ENCODE measurements at places on chromosomes 16 and 17.

DNA sequence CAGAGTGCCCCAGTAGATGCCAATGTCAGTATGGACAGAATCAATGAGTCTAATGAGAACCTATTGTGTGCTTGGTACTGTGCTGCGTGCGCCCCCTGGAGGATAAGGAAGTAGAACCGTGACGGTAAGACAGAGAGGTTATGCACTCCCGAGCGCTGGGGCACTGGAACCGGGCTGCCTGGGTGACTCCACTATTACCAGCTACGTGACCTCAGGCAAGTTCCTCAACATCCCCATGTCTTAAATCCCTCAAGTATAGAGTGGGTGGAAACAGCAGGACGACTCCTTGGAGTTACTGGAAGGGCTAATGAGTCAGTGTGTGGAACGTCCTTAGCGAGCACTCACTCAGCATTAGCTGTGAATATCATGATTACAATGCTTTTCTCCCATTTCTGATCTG lies 16.2 kb downstream of the CHST4 start:
- DNase-seq, result no peak

DNA sequence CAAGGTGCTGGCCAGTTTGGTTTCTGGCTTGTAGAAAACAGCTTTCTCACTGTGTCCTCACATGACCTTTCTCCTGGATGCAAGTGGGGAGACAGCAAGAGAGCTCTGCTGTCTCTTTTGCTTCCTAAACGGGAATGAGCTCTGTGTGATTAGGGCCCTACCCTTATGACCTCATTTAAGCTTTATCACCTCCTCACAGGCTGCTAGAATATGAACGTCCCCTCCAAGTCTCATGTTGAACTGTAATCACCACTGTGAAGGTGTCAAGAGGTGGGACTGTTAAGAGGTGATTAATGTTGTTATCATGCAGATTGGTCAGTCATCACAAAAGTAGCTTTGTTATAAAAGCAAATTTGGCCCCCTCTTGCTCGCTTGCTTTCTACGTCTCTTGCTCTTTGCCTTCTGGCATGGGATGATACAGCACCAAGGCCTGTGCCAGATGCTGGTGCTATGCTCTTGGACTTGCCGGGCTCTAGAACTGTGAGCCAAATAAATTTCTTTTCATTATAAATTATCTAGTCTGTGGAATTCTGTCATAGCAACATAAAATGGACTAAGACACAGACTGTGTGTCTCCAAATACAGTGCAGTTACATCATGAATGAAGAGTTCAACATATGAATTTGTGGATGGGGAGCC lies 14.8 kb upstream of the POLR3E start:
- DNase-seq, result no peak

- no peak for DNase-seq
Measured at GRCh38 chr16:28839899-28840298, 6.2 kb downstream of the TUFM start.

GRCh38 chr17:66373944-66374817 lies 71.8 kb downstream of the PRKCA start:
- peak; percentile 69 for DNase-seq

GRCh38 chr16:68707340-68708152 lies 29.5 kb upstream of the CDH1 start:
- DNase-seq, result peak; percentile 9

GRCh38 chr16:85274924-85275323 lies 162.7 kb upstream of the CIBAR2 start:
- DNase-seq, result no peak

DNA sequence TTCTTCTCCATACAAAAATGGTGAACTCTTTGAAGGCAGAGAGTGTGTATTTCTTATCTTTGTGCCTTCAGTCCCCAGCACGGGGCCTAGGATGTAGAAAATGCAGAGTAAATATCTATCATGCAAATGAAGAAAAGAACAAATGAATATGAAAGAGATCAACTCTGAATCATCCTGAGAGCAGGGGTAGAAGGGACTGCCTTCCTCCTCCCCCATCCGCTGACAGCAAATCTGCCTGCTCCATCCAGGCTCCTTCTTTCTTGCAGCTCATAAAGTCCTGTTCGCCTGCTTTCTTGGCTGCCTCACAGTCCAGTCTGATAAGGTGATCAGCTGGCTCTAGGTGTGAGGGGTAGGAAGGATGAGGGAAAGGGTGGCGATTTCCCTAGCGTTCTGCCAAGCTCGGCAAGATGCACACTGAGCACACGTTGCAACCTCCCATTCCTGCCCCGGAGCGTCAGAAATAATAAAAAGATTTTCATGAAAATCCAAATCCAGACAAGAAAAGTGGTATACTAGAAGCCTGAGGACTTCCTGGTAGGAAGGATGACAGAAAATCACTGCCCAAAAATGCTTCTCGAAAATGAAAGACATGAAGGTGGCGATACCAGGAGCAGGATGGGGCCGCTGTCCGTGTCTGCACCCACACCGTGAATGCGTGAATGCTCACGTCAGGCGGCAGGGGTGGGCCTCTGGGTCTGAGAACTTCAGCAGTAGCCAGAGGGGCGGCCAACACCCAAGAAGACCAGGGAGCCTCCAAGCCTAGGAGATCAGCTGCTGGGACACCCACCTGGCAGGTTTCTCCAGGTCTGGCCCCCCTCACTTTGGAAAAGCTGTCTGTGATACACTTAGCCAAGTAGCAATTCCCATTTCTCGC lies 67.1 kb downstream of the VPS53 start:
- DNase-seq, result no peak

DNA sequence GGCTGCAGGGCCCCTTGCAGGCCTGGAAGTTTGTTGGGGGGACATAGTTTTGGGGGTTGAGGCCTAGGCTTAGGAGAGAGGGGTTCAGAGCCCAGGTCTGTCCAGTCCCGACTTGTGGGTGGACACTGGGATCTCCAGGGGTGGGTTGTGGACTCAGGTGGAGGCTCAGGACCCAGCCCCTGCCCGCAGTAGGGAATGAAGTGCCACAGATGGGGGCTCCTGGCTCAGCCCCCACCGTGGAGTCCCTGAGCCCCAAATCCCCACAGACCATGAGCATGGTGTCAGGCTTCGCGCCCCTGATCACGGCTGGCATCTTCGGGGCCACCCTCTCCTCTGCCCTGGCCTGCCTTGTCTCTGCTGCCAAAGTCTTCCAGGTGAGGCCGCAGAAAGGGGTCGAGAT lies 14.3 kb downstream of the SLC12A3 start:
- DNase-seq, result no peak

DNA sequence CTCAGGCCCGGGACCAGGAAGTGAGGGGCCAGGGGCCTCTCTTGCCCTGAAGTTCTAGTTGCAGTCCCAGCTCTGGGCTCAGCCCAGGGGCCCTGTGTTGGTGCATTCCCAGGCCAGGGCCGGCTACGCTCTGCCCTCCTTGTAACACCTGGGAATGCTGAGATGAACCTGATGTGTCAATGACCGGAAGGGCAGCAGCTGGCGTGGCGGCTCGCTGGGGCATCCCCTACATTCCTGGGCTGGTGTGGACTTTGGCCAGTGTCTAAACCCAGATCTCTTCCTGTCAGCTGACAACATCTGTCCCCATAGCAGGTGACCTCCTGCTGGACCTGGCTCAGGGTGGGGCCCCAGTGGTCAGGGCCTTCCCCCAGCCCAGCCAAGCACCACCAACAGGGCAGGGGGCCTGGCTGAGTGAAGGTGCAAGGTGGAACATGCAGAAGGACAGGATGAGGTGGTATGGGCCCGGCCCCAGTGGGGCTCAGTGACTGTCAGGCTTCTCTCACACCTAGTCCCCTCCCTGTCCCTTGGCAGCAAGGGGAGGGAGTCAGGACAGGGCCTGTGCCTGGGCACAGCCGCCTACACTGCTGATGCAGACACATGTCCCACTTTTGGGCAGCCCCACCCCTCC lies 15.9 kb downstream of the FAM83G start:
- no peak for DNase-seq

- no peak for DNase-seq
Measured at GRCh38 chr17:31856750-31857149, 2.3 kb downstream of the COPRS start.

DNA sequence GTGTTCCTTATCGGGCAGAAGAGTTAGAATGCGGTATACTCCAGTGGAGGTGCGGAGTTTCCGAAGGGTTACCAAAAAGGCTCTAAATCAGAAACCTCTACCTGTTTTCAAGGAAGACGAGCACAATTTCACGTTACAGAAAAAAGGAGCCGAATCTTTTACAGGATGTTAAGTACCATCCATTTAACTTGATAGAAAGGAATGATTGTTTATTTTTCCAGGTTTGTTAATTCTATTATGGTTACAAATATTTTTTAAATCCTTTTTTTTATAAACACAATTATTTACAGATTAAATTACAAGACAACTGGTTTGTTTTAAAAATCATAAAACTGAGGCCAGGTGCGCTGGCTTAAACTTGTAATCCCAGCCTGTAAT lies 18.2 kb downstream of the ZNF213 start:
- DNase-seq, result no peak

- DNase-seq, result no peak
Measured at GRCh38 chr17:4195306-4195705, 52.3 kb downstream of the CYB5D2 start.

DNA sequence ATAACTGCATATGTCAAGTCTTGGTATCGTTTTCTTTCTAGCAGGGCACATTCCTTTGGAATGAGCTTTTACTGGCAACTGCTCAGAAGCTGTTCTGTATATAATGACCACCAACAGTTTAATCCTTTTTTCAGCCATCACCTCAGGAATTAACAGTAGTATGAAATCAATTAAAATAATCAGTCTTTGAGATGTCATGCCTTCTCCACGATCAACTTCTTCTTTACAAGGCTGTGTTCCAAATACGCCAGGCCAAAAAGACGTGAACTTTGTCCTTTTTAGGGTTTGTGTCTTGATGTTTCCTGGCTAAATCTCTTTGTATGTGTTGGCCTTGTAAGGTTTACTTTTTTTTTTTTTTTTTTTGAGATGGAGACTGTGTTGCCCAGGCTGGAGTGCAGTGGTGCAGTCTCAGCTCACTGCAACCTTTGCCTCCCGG lies 54.9 kb downstream of the ABCC1 start:
- no peak for DNase-seq

DNA sequence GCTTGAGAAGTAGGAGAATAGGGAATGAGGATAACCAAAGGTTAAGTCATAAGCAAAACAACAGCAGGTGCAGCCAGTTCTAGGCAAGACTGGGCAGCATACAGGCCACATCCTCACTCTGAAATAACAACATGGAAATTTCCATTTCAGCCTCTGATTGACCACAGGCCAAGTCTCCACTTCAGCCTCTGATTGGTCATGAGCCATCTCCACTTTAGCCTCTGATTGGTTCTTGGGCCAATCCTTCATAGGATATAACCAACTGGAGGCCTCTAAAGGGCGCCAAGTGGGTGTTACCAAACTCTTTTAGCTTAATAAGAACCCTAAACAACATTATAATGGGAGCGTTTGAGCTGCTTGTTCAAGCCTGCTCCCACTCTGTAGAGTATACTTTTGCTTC lies 512.0 kb downstream of the NPIPA7 start:
- no peak for DNase-seq

GRCh38 chr17:78862073-78863023 lies 21.7 kb upstream of the USP36 start:
- no peak for DNase-seq

- no peak for DNase-seq
Measured at GRCh38 chr16:50400312-50400966, 31.7 kb upstream of the BRD7 start.

- DNase-seq, result no peak
Measured at GRCh38 chr17:29588562-29589411, 661 bp downstream of the GIT1 start.

GRCh38 chr17:16346721-16347271 lies 6.5 kb downstream of the CENPV start:
- DNase-seq, result no peak

DNA sequence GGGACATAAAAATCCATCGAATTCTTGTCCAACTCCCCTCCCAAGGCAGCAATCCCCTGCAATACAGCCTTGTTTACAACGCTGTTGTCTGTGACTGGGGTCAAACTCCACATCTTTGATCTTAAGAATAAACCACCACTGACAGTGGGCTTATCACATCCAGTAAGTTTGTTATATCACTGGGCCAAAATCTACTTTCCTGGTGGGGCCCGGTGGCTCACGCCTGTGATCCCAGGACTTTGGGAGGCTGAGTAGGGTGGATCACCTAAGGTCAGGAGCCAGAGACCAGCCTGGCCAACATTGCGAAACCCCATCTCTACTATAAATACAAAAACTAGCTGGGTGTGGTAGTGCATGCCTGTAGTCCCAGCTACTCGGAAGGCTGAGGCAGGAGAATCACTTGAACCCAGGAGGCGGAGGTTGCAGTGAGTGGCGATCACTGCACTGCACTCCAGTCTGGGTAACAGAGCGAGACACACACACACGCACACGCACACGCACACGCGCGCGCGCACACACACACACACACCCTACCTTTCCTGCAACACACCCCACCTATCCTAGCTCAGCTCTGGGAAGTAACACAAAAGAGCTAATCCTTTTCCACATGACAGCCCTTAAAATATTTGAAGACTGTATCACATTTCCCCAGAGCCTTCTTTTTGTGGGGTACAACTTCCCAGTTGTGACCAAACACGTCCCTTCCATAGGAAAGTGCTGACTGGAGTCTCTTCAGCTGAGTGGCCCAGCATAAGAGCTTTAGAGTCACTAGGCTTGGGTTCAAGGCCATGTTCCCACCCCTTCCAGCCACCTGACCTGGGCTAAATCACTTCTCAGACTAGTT lies 20.9 kb upstream of the ABCC1 start:
- no peak for DNase-seq

GRCh38 chr16:2179107-2179501 lies 17.3 kb downstream of the CASKIN1 start:
- DNase-seq, result no peak

DNA sequence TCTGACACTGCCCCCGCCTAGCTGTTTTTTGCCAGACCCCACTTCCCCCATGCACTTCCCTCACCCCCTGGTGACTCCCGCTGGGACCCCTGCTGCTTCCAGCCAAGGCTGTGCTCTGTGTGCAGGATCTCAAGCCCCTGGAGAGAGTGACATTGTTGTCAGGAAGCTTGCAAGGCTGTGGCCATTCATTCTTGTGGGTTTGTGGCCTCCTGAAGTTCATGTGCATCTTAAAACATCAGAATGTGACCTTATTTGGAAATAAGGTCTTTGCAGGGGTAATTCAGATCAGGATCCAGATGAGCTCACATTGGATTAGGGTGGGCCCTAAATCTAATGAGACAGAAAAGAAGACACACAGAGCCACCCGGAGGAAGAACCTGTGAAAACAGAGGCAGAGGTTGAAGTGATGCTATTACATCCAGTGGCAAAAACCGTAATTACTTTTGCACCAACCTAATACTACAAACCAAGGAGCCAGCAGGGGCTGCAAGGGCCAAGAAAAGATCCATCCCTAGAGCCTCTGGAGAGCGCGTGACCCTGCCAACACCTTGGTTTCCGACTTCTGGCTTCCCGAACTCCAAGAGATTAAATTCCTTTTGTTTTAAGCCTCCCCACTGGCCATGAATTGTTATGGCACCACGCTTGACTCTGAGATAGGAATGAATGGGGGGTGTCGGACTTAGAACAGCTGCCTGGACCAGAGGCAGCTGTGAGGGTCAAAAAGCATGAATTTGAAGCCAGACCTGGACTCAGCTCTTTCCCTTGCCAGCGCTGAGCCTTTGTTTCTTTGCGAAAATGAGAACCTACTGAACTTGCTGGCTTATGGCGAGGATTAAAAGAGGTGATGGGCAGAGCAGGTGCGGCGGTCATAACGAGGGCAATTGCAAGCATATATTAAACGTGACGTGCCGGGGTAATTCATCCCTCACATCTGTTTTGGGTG lies 75.5 kb downstream of the BMERB1 start:
- no peak for DNase-seq

- DNase-seq, result no peak
Measured at GRCh38 chr16:55418586-55418985, 60.4 kb upstream of the MMP2 start.

All from DMS79 (cell line).